Left forelimb (tissue), 1 donor: ENCODE measurements at places on chromosomes 2 and 18.

DNA sequence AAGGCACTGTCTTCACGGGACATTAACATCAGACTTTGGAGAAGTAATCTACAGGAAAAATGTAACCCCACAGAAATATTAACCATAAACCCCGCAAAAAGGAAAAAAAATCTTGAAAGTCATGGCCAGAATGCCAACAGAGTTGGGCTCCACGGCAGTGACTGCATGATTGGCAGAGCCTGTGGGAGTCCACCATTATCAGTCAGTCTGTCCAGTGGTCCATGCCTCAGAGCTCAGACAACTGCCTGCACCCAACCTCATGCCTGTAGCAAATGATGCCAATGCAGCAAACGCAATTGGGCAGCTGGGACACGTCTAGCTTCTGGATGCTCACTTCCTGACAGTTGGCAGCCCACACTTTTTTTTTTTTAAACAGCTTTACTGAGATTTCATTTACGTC lies 5.1 kb upstream of the PPIG start:
- DNase-seq = no peak

GRCh38 chr2:105872142-105872728 lies 127.5 kb downstream of the NCK2 start:
- no peak for DNase-seq

DNA sequence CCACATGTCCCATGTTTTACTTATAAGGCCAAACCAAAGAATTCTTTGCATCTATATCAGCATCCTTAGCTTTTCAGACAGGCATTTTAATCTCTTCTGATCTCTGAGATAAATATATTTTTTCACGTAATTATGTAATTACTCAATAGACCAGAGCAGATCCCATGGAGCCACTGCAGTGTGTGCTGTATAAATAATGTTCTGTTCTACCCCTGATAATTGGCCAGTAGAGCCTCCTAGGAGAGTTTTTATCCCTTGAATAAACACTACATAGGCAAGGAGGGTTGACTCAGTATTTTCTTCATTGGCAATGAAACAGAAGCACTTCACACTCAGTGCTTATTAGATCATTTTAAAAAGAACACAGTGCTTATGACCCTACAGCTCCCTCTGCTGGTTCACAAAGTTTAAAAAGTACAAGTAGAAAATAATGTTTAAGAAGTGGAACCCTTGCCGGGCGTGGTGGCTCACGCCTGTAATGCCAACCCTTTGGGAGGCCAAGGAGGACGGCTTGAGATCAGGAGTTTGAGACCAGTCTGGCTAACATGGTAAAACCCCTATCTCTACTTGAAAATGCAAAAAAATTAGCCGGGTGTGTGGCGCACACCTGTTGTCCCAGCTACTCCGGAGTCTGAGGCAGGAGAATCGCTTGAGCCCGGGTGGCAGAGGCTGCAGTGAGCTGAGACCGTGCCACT lies 91.9 kb downstream of the PPP1R1C start:
- DNase-seq = no peak

GRCh38 chr2:232549655-232550353 lies 553 bp downstream of the TIGD1 start:
- DNase-seq = no peak
